Nephron progenitor cell (in vitro differentiated cells): ENCODE measurements at places on chromosomes 11 and 22.

GRCh38 chr11:119254239-119254638 is 48.1 kb downstream of the CBL start:
- no peak for DNase-seq

GRCh38 chr22:24146791-24147353 is 34.4 kb upstream of the SUSD2 start:
- no peak for DNase-seq

- no peak for DNase-seq
These were observed 84.2 kb downstream of the ZNF280B start for GRCh38 chr22:22424210-22424800.

DNA sequence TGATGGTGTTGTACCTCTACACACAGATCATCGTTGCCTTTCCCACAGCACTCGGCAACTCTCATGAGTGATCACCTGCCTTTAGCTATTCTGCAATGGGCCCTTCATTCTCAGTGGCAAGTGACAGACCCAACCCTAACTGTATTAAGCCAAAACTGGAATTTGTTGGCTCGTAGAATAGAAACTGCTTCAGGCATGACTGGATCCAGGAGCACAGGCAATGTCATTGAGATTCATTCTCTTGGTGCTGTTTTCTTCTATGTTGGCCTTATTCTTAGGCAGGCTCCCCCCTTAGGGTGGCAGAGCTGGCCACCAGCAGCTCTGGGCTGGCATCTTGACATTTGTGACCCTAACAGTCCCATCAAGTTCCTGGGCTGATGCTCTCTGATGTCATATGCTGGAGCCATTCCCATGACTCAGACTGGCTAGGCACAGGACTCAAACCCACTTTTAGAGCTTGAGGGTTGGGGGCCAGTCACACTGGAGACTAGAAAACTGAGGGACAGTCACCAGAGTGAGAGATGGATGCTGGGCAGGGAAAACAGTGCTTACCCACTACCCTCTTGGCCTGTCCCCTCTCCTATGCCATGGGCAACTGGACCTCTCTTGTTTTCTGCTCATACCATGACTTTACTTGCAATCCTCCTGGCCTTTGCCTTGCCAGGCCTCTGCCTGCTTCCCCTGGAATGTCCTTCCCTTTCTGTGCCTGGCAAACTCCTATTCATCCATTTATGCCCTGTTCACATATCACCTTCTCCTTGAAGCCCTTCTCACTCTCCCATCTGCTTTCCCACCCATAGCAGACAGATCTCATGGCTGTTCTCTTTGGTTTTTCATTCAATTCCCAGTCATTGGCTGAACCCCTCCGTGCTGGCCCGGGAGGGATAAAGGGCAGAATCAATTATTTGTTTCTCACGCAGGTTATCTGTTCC is 7.1 kb upstream of the CDC42EP2 start:
- DNase-seq = no peak

DNA sequence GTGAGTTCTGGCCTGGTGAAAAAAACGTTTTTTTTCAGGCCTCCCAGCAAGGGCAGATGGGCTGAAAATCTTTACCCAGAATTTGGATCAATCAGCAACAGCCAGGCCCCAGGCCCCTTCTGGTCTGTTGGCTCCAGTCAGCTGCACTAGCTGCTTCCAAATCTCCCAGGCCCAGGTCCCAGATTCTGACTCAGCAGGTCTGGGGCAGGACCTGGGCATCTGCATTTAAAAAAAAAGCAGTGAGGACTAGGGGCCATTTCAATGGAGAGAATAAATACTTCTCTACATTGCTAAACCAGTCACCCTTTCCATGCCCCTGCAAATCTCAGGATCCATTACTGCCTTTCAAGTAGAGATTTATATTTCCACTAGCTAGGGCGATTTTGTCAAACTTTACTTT is 4.3 kb downstream of the SLC15A3 start:
- no peak for DNase-seq

DNA sequence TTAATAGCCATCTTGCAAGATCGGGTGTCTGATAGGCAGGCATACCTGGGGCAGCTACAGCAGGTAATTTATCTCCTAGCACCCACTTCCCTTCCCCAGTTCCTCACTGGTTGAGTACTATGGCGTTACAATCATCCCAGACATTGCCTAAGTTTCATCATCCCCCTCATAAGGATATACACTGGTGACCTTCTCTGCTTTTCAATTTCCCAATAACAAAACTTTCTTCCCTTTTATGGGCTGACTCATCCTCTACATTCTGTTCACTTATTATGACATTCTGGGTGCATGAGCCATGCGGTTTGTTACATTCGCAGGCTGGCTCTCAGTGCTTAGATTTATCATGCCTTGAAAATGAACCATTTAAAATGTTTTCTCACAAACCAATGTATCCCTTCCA is 5.0 kb upstream of the MRPL11 start:
- no peak for DNase-seq

DNA sequence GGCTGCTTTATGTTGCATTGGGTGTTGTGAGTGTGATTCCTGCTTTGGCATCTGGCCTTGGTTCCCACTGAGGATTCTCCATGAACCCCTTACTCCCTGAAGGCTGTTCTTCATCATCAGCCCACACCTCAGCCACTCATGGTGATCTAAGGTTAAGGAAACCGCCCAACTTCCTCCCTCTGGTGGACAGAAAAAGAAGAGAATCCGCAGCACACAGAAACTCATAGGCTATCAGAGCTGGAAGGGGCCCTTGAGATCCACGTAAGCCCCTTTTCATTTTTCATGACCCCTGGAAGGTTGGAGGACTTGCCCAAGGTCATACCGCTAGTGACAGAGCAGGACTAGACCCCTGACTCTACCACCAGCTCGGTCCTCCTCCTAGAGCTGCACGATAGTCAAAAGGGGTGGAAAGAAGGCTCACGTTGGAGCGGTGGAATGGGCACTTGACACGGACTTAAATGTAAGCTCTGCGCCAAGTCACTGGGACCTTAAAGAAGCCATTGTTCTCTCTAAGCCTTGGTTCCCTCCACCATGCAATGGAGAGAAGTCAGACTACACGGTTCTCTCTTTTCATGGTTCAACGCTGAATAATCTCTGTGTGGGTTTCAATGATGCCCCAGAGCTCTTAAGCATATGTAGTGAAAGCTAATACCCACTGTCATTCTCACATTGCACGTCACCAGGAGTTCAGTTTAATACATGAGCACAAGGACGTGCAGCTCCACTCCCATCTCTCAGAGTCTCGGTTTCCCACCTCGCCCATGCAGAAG is 83.6 kb upstream of the CRTAM start:
- no peak for DNase-seq

GRCh38 chr11:17208257-17208999 is 642 bp upstream of the PIK3C2A start:
- DNase-seq = no peak

DNA sequence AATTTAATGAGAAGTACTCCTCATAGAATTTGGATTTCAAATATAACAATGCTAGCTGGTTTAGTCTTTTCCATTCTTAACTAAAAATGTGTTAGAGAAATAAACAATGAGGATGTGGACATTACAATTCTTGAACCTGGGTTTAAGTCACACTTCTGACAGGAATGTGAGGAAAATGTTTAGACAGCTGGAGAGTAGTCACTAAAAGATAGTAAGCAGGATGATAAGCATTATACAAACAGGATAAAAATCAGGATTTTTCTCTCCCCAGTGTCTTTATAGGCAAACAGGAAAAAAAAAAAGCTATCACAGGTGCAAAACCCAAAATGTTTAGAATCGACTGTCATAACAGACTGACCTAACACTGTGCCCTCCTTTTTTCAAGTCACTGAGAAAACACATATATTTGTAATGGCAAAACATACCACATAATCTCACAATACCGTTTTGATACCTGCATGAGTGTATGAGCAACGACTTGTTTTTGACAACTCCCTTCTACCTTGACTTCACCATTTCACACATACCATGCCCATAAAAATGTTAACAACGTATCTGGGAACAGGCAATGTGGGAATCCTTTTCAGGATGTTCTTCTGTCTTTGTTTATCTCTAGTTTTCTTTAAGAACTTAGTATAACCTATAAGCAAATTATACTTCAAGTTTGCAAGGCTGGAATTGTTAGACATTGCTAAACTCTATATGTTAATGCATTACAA is 242.0 kb downstream of the SBF2 start:
- DNase-seq = no peak

GRCh38 chr11:790721-791564 is 1.1 kb upstream of the CEND1 start:
- DNase-seq = no peak

DNA sequence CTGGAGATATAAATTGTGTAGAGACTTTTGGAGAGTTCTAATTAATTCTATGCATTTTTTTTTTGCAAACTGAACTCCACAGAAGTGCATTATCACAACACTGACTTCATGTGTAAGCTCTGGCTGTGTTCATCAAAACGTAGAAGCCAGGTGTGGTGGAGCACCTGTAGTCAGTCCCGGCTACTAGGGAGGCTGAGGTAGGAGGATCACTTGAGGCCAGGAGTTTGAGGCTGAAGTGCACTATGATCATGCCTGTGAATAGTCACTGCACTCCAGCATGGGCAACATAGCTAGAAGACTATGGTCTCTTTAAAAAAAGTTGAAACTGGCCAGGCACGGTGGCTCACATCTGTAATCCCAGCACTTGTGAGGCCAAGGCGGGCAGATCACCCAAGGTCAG is 20.6 kb downstream of the TCF20 start:
- DNase-seq = no peak

DNA sequence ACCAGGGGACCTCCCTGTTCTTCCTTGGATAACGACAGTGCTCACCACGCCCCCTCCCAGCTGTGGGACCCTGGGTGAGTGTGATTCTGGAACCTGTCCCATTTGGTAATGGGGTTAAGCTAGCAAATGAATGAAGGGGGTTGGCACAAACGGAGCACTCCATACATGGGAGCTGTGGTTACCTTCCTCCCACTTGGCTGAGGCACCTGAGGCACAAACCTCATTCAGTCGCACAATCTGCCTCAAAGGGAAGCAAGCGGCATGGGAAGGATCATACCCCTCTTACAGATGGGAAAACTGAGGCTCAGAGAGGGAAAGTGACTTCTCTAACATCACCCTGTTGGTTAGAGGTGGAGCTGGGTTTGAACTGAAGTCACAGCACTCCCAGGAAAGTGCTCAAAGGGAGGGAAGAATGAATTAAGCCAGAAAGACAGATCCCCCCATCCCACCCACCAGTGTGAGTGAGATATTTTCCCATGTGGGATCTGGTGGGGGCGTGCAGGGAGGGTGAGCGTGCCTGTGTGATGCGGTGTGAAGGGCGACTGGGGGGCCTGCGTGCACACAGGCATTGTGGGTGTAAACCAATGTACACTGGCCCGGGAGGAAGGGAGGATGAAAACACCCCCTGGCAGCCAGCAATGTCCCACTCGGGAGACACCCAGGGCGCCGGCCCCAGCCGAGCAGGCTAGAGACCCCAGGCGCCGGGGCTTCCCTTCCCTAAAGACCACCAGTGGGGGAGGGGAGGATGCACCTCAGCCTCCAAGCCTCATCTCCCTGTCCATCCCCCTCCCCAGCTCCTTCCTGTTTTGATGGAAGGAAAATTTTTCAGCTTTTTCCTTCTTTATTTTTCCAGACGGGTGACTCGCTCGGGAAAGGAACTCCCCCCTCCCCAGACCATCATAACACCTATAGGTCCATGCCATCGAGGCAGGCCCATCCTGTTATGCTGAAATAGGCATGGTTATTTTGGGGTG is 8.0 kb upstream of the PDGFB start:
- no peak for DNase-seq

DNA sequence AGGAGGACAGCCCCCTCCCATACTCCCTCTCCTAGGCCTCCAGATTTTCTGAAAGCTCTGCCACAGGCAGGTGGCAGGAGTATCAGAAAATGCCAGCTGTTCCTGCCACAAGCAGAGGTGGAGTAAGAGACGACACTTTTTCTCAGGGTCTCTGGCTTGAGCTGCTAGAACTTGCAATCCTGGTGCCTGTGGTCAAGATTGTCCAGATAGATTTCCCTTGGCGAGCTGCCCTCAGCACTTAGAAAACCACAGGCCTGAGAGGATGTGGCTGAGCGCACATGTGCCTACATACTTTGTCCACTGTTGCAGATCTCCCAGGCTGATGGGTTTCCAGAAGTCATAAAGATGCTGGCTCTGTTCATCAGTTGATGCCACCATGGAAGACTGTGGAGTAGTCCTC is 65.7 kb upstream of the NAV2 start:
- no peak for DNase-seq

DNA sequence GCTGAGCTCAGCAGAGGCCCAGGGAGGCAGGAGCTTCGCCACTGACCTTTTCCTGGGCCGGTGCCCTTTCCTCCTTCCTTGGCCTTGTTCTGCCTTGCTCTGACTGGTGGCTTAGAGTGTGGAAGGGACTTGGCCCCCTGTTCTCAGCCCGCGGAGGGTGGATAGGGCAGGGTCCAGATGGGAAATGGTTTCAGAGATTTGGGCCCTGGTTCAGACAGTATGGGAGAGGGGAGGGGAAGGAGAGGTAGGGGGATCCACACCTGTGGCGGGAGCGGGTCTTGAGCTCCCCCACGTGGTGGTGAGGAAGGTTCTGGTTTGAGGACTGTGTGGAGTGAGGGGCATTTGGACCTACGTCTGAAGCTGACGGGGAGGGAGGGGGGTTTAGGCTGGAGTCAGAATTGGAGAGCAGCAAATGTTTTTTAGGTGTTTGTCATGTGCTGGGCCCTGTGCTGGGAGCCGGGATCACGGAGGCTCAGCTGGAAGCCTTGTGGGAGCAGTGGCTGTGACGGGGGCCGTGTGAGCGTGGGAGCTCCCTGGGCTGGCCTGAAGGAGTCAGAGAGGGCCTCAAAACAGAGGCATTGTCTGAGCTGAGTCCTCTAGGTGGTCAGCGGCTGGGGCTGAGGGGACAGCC is 27.2 kb downstream of the SHANK3 start:
- DNase-seq = no peak

DNA sequence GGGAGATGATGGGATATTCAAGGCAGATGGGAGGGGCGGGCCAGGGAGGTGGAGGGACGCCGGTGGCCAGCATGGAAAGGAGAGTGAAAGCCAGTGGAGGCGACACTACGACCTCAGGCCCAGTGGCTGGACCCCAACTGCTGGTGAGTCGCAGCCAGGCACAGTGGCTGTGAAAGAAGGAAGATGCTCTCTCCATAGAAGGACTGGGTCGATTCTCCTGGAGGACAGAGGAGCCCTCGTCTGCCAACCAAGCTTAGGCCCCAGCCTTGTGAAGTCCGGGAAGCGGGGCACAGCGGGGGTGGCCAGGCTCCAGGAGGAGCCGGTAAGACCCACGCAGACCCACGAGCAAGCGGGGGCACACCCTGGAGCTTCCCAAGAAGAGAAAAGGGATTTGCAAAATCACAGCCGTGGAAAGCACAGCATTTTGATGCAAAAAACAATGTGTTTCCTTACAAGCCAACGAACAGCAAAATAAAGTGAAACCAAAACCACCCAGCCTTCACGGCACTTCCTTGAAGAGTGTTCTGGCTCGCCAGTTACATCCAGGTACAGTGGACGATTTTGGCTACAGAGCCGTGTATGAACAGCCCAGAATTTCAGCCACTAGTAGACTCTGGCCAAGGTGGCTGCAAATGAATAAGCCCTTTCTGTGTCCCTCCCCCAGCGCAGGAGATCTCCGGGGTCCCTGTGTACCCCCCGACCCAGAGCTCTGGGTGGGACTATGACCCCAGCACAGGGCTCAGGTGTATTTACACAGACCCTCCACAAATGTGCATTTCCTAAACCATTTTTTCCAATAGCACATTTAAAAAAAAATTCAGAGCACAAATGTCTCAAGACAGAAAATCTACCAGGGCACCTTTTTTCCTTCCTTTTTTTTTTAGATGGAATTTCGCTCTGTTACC is 96.9 kb downstream of the TRMU start:
- DNase-seq = no peak
